Upper lobe of right lung (tissue), 1 donor: ENCODE measurements at places on chromosomes 12 and 14. TPM values are rescaled to one million over a fixed set of nuclear protein-coding genes. Genes with fewer than 3 reads are reported as not detected.

DNA sequence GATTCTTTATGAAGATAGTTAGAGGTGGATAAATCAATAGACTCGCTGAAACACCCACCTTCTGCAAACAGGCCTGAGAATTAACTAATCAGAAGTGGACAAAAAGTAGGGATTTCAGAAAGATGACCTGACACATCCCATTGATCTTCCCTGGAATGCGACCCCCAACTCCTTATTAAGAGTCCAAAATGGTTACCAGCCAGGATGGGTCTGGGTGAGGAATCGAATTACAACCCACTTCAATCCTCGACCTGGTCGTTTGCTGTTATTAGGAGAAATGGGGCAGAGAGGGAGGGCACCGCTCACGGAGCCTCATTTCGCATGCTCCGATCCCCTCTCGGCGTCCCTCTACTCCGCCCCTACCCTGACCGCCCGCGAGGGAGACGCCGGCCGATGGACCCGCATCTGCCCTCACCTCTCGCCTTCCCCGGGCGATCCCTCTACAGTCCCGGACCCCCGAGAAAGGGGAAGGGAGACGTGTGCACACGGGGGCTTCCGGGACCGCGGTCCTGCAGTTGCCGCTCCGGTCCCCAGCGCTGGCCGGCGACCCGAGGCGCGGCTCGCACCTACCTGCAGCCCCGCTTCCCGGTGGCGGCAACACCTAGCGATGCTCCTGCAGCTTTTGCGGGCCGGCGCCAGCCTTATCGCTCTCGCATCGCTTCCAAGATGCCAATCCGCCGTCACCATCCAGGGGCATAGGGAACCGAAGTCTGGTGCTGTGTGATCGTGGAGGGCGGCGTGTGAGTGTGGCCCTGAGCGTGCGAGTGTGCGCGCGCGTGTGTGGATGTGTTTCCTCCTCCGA lies 69.3 kb upstream of the USP15 start:
- H3K4me1 ChIP-seq: peaks cover 29% of the 10 kb centered on the region
- no peaks in the 10 kb centered on the region for H3K36me3 ChIP-seq
- H3K27me3 ChIP-seq: peaks cover 37% of the 10 kb centered on the region
- H3K27ac ChIP-seq: no peak overlapping the region

- H3K4me1 ChIP-seq: no peaks in the 10 kb centered on the region
- DNase-seq: no peak
- no peak overlapping the region for H3K27ac ChIP-seq
Observed at GRCh38 chr14:66650491-66650911, 142.6 kb downstream of the GPHN start.

DNA sequence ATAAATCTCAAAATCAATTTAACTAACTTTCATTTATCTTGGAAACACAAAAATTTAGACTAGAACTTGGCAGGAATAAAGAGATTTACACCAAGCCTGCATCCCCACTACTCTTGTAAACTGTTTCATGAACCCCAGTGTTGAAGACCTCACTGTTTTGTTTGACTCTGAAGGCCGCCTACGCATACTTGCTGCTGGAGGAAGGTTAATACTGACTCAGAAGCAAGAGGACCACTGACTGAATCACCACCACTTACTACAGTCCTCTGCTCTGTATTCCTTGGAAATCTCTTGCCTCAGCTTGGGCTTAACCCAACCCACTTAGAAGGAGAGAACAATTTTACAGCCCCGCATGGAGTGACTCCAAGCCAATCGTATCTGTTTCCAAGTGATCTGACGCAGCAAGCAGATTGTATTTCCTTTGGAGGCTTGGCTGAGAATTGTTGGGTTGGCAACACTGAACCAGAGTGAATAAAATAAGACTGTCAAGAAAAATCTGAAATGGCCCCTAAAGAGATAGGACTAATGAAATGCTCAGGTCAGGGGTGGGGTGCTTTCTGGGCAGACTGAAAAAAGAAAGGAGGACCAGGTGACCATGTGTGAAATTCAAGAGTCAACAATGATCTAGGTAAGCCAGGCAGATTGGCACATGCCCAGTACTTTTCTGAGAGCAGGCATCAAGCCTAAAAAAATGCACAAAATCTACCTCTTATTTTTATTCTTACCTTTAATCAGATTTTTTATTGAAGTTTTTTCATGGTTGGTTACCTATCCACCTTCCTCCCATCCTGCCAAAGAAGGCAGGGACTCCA lies 248.6 kb downstream of the ZFP36L1 start:
- peak overlapping the region; percentile 49 for H3K27ac ChIP-seq
- H3K4me3 ChIP-seq: no peak overlapping the region
- no peak for DNase-seq
- H3K27me3 ChIP-seq: no peaks in the 10 kb centered on the region

- H3K4me1 ChIP-seq: no peaks in the 10 kb centered on the region
- H3K4me3 ChIP-seq: no peak overlapping the region
- no peaks in the 10 kb centered on the region for H3K27me3 ChIP-seq
- no peak overlapping the region for H3K27ac ChIP-seq
- DNase-seq: no peak
Observed at GRCh38 chr12:18297902-18298301, 36.6 kb downstream of the PIK3C2G start.

DNA sequence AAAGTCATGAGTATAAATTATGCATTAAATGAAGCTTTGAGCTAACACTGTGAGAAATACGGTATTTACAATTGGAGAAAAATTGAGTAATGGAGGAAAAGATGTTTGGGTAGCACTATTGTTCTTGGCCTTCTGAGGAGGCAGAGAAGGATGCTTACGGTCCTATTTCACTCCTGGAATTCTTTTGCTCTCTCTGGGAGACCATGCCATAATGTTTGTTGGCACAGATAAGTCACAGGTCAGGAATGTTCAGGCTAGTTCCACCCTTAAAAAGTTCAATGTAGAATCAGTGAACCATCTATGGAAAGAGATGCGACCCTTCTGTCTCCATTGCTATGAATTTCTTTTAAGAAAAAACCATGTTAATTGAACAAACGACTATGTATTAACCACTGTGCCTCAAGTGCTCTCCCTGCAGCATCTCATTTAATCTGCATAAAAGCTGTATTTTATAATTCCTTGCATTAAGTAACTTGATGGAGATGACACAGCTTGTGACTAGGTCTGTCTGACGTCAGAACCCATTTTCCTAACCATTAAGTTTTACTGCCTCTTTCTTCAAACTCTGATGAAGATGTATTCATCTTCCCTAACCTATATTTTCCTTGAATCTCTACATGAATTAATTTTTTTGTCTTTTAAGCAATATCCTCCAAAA lies 9.5 kb downstream of the BATF start:
- no peak overlapping the region for H3K4me3 ChIP-seq
- DNase-seq: no peak
- H3K27ac ChIP-seq: no peak overlapping the region
- H3K4me1 ChIP-seq: peaks cover 12% of the 10 kb centered on the region
- no peaks in the 10 kb centered on the region for H3K27me3 ChIP-seq
- no peaks in the 10 kb centered on the region for H3K36me3 ChIP-seq

DNA sequence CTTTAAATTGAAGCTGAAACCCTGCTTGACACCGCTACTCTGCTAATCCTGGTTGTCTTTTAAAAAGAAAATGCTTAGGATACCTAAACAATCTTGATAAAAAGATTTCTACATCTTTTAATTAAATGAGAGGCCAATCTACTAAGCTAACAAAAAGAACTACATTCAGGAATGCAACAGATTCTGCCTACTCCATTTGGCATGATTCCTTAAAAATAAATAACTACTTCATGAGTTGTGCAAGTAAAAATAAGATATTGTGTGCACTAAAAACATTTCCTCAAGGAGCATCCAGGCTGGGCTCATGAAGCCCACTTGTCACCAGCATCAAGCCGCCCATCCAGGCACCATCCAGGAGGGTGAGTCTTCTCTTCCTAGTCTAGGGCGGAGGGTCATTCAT lies 197.5 kb downstream of the PAX9 start:
- no peaks in the 10 kb centered on the region for H3K27me3 ChIP-seq
- DNase-seq: no peak
- H3K27ac ChIP-seq: no peak overlapping the region
- H3K36me3 ChIP-seq: no peaks in the 10 kb centered on the region
- no peak overlapping the region for H3K4me3 ChIP-seq

DNA sequence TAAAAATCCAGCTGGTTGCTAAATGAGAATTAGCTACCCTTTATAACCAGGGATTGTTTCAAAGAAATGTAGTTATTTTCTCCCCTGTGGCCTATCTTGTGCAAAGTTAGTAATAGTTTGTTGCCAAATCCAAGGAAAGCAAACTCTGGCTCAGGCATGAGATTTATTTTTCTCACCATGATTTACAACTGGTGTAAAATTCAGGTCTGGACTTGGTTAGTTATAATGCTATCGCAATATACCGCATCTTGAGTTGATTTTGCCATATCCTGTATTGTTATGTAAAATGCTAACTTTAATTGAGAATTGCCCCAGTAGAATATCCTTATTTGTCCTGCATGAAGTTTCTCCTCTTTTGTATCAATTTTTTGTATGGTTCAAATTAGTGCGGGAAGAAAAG lies 135.5 kb downstream of the CRADD start:
- H3K4me1 ChIP-seq: peaks cover 39% of the 10 kb centered on the region
- no peak overlapping the region for H3K4me3 ChIP-seq
- H3K27me3 ChIP-seq: no peaks in the 10 kb centered on the region
- H3K36me3 ChIP-seq: no peaks in the 10 kb centered on the region
- no peak for DNase-seq

GRCh38 chr12:68231229-68231628 lies 5.6 kb upstream of the IL26 start:
- H3K36me3 ChIP-seq: no peaks in the 10 kb centered on the region
- H3K4me3 ChIP-seq: no peak overlapping the region
- H3K27ac ChIP-seq: no peak overlapping the region
- H3K4me1 ChIP-seq: no peaks in the 10 kb centered on the region

- peak; percentile 41 for DNase-seq
- no peak overlapping the region for H3K4me3 ChIP-seq
- H3K36me3 ChIP-seq: no peaks in the 10 kb centered on the region
- peaks cover 28% of the 10 kb centered on the region for H3K4me1 ChIP-seq
Observed at GRCh38 chr12:49870501-49871262, 27.8 kb upstream of the BCDIN3D start.

- no peak overlapping the region for H3K27ac ChIP-seq
- no peaks in the 10 kb centered on the region for H3K4me1 ChIP-seq
- H3K27me3 ChIP-seq: peaks cover 14% of the 10 kb centered on the region
- H3K4me3 ChIP-seq: no peak overlapping the region
- H3K36me3 ChIP-seq: no peaks in the 10 kb centered on the region
Observed at GRCh38 chr12:52428121-52428520, 6.0 kb downstream of the KRT75 start.

- H3K27me3 ChIP-seq: no peaks in the 10 kb centered on the region
- no peak overlapping the region for H3K27ac ChIP-seq
- H3K36me3 ChIP-seq: no peaks in the 10 kb centered on the region
- H3K4me3 ChIP-seq: no peak overlapping the region
- no peak for DNase-seq
Observed at GRCh38 chr14:101499513-101499912, 61.8 kb upstream of the DIO3 start.

GRCh38 chr12:108352591-108352990 lies 13.5 kb upstream of the CMKLR1 start:
- H3K27me3 ChIP-seq: no peaks in the 10 kb centered on the region
- no peak overlapping the region for H3K4me3 ChIP-seq
- no peak for DNase-seq
- no peaks in the 10 kb centered on the region for H3K36me3 ChIP-seq
- H3K27ac ChIP-seq: no peak overlapping the region

DNA sequence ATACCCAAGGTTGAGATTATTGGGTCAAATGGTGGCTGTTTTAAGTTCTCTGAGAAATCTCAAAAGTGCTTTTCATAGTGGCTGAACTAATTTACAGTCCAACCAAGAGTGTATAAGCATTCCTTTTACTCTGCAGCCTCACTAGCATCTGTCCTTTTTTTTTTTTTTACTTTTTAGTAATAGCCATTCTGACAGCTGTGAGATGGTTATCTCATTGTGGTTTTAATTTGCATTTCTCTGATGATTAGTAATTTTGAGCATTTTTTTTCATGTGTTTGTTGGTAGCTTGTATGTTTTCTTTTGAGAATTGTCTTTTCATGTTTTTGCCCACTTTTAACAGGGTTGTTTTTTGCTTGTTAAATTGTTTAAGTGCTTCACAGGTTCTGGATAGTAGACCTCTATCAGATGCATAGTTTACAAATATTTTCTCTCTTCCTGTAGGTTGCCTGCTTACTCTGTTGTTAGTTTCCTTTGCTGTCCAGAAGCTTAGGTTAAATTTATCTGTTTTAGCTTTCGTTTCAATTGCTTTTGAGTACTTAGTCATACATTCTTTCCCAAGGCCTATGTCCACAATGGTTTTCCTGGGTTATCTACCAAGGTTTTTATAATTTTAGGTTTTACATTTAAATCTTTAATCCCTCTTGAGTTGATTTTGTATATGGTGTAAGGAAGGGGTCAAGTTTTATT lies 881.3 kb upstream of the SEL1L start:
- H3K27me3 ChIP-seq: no peaks in the 10 kb centered on the region
- H3K4me1 ChIP-seq: no peaks in the 10 kb centered on the region
- no peak for DNase-seq
- no peak overlapping the region for H3K4me3 ChIP-seq
- no peak overlapping the region for H3K27ac ChIP-seq

DNA sequence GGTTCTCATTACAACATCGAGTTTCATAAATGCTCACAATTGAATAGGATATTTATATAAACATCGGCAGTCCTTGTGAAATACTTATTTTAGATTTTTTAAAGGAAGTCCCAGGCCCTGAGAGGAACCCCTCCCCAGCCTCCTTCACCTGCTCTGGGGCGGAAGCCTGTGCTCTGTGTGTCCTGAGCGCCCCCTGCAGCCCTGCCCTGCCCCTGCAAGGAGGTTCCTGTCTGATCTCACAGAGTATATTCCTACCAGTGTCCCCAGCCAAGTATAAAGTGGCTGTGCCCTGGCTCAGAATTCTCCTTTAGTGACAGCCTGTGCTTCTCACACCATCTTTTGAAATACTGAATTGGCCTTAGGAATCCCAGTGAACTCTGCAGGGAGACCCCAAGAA lies 659.5 kb downstream of the TMEM121 start:
- H3K36me3 ChIP-seq: no peaks in the 10 kb centered on the region
- DNase-seq: no peak
- H3K4me1 ChIP-seq: no peaks in the 10 kb centered on the region
- H3K27ac ChIP-seq: no peak overlapping the region

DNA sequence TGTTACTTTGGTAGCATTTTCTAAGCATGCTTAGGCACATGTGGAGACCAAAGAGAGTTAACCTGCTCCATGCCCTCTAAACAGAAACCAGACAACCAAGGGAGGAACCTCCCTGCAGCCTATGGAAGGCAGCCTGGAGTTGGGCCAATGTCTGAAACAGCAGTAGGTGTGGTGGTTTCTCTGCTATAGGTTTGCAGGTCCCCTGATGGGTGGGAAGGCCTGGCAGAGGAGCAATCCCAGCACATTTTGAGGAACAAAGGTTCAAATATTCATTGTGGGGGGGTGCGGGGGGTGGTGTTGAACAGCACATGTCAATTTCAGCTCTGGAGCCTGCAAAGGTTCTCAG lies 65.4 kb downstream of the DACT1 start:
- H3K27me3 ChIP-seq: peaks cover 3% of the 10 kb centered on the region
- peaks cover 1% of the 10 kb centered on the region for H3K4me1 ChIP-seq
- no peak overlapping the region for H3K4me3 ChIP-seq
- DNase-seq: no peak

The C14orf119 gene
- total RNA-seq: 55.3 TPM

The SMIM41 gene
- 6.1 TPM for total RNA-seq

The LHX5 gene
- total RNA-seq: not detected

The MANSC1 gene
- total RNA-seq: 26.4 TPM

The SMCO2 gene
- 0.38 TPM for total RNA-seq

The OR4E1 gene
- not detected for total RNA-seq
